ENCODE measurements at places on chromosomes 6 and 20.
A peak's percentile ranks its signal among the peaks of the same experiment; 100 is the strongest.

GRCh38 chr6:88605271-88605670 is 358.1 kb downstream of the RNGTT start:
- DNase-seq: no peak

DNA sequence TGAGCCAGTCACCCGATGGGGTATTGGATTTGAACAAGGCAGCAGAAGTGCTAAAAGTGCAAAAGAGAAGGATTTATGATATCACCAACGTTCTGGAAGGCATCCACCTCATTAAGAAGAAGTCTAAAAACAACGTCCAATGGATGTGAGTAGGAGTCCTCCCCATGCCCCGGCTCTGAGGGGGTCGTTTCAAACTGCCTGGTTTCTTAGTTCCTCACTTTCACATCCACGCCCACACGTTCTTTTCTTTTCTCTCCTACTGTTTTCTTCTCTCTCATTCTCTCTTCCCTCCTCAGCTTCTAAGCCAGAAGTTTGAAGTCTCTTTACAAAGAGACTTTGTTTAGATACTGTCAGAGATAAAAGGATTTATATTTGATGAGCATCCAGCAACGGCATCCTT is 53.0 kb upstream of the CDKAL1 start:
- DNase-seq: no peak

DNA sequence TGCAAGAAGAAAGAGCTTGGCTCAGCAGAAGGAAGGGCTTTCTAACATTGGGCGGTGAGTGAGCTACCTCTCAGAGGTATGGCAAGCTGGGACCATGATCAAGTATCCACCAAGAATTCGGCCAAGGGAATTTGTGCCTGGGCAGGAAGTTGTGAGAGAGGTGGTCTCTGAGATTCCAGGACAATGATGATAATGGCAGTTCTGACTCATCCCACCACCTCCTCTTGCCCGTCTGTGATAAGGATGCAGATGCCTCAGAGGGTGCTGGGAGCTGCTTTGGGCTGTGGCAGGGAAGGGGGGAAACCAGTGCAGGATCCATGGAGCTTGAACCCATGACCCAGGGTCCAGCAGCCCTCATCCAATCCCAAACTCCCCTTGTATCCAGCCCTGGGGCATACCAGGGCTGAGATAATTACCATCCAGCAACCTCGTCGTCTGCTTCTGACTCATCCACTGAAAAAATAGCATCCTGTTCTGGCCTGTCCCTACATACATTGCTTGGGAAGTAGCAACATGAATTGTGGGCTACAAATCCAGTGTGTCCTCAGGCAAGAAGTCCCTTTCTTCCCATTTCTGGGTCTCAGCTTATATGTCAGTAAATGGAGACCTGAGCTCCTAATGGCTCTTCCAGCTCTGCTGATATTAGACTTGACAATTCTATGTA is 5.9 kb downstream of the TGM6 start:
- DNase-seq: no peak

DNA sequence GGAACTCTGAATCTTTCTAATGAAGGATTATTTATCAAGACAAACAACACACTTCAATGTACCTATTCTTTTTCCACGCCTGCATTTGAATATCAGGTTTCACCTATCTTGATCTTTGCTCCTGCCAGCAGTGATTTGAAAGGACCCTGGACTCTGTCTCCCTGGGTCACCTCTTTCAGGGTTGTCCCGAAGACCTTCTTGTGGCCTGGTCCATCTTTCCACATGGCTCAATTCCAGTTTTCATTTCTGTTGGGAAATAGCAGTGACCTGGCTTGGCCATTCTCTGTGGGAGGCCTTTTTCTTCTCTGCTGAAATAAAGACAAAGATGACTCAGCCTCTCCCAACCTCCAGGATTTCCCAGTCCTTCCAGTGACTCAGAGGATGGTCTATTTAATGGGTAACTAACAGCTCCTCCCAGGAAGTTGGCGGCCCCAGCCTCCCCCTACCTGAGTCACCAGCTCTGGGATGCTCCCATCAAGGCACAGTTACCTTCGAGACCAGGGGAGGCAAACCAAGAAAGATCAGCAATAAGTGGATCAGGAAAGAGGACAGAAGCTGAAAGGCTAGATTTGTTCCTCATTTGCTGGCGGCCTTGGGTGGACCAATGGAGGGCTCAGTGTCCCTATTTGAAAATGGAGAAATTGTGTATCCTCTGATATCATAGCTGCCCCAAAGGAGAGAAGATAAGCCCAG is 120.2 kb upstream of the RNF24 start:
- DNase-seq: peak; percentile 91

- no peak for DNase-seq
Measured at GRCh38 chr20:49501917-49502316, 19.4 kb upstream of the KCNB1 start.
